Thymus (tissue), 14 donors: ENCODE measurements at places on chromosomes 6 and 20.

DNA sequence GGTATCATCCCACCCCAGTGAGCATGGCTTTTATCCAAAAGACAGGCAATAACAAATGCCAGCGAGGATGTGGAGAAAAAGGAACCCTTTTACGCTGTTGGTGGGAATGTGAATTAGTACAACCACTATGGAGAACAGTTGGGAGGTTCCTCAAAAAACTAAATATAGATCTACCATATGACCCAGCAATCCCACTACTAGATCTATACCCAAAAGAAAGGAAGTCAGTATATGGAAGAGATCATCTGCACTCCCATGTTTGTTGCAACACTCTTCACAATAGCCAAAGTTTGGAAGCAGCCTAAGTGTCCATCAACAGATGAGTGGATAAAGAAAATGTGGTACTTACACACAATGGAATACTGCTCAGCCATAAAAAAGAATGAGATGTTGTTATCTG is 5.9 kb upstream of the KIAA1755 start:
- no peak overlapping the region for H3K27ac ChIP-seq
- H3K4me3 ChIP-seq, result no peak overlapping the region
- H3K4me1 ChIP-seq, result no peaks in the 10 kb centered on the region
- H3K27me3 ChIP-seq, result peaks cover 8% of the 10 kb centered on the region
- no peaks in the 10 kb centered on the region for H3K36me3 ChIP-seq

DNA sequence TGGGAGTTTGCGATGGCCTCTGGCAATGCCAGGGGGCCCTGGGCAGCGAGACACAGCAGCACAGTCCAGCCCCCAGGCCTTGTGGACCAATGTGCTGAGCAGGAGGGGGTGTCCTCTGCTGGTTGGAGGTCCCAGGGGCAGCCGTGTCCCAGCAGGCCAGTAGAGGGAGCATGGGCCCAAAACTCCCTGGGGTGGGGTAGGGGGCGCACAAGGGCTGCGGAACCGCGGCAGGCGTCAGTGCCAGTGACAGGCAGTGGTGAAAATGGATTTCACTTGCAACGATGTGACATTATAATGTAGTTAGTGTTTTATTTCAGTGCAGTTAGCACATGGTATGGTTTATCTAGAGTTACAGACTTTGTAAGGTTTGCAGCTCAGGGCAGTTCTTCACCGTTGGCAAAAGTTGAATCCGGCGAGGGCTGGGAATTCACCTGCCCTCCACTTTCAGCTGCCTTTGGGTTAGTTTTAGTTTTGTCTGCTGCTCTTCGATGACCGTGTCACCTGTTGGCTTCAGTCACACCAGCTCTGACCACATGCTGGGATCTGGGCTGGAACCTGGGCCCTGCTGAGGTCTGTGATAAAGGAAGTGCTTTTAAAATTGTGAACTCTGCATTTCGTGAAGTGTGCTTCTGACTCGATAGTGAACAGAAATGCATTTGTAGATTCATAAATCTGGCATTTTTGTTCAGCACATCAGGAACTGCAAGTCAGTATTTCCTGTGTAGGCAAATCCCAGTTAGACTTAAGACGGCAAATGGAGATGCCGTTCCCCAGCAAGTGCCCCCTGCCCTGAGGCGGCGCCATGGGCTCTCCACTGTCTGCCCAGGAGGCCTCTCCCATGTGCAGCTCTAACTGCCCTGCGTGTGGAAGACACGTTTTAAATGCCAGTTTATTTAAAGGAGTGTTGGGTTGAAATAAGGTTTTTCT is 46.8 kb downstream of the PYGB start:
- H3K4me1 ChIP-seq, result peaks cover 4% of the 10 kb centered on the region
- H3K27ac ChIP-seq, result peak overlapping the region; percentile 26
- H3K4me3 ChIP-seq, result no peak overlapping the region
- H3K27me3 ChIP-seq, result no peaks in the 10 kb centered on the region
- DNase-seq, result peak; percentile 78

DNA sequence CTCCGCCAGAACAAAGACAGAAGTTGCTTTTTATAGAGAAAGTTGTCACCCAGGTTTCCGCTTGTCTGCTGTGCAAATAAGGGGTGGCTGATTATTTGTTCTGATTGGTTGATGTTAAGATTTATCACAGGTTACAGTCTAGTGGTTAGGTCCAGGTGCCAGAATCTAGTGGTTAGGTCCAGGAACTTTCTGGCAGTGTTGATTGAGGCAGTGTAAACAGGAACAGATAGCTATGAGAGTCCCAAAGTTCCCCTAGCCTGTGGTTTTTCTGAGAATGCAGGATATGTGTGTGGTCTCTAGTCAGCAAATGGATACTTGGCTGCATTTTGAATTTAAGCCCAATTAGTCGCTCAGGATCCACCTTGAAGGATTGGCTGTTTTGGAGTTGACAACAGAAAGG is 148.0 kb downstream of the TMEM200A start:
- no peaks in the 10 kb centered on the region for H3K27me3 ChIP-seq
- H3K36me3 ChIP-seq, result no peaks in the 10 kb centered on the region
- peaks cover 17% of the 10 kb centered on the region for H3K4me1 ChIP-seq
- DNase-seq, result peak; percentile 61

- no peak for DNase-seq
- peaks cover 15% of the 10 kb centered on the region for H3K4me1 ChIP-seq
- peaks cover 34% of the 10 kb centered on the region for H3K27me3 ChIP-seq
- no peak overlapping the region for H3K4me3 ChIP-seq
- H3K36me3 ChIP-seq, result no peaks in the 10 kb centered on the region
These were observed 7.4 kb upstream of the AHCY start for GRCh38 chr20:34310481-34311117.

DNA sequence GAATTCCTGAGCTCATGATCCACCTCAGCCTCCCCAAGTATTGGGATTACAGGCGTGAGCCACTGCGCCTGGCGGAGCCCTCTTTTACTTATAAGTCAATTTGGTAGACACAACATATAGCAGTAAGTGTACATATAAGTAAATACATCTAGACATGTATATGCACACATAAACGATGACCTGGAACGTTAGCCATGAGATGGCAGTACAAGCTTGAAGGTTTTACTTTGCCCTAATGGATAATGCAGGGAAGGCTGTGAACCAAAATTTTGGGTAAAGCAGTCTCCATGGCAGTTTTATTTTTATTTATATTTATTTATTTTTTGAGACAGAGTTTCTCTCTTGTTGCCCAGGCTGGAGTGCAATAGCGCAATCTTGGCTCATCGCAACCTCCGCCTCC is 2.4 kb upstream of the GNMT start:
- no peak overlapping the region for H3K27ac ChIP-seq
- peaks cover 33% of the 10 kb centered on the region for H3K4me1 ChIP-seq
- no peak overlapping the region for H3K4me3 ChIP-seq
- DNase-seq, result no peak
